ENCODE measurements at places on chromosomes 16 and 17. TPM values are rescaled to one million over a fixed set of nuclear protein-coding genes. Genes with fewer than 3 reads are reported as not detected.

GRCh38 chr17:31408586-31408985 lies 17.1 kb downstream of the RAB11FIP4 start:
- peaks cover 40% of the 10 kb centered on the region for H3K4me1 ChIP-seq
- no peak for DNase-seq
- peaks cover 6% of the 10 kb centered on the region for H3K27me3 ChIP-seq

DNA sequence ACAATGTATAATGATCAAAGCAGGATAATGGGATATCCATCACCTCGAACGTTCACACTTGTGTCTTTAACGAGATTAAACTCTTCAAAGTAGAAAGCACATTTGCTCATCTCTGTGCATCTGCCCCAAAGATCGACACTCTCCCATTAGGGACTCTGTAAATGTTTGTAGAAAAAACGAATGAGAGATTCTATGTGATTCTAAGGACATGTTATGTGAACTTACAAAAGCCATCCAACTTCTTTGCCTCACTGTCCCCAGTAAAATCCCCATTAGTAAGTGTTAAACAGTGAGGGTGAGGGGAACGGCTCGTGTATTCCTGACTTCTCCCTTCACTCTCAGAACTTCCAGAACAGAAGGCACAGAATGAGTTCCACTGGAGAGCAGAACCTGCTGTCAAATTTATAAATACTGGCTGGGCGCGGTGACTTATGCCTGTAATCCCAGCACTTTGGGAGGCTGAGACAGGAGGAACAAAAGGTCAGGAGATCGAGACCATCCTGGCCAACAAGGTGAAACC lies 134.1 kb downstream of the WSCD1 start:
- H3K4me3 ChIP-seq: no peak overlapping the region
- no peaks in the 10 kb centered on the region for H3K36me3 ChIP-seq
- peaks cover 5% of the 10 kb centered on the region for H3K27me3 ChIP-seq
- no peaks in the 10 kb centered on the region for H3K4me1 ChIP-seq

DNA sequence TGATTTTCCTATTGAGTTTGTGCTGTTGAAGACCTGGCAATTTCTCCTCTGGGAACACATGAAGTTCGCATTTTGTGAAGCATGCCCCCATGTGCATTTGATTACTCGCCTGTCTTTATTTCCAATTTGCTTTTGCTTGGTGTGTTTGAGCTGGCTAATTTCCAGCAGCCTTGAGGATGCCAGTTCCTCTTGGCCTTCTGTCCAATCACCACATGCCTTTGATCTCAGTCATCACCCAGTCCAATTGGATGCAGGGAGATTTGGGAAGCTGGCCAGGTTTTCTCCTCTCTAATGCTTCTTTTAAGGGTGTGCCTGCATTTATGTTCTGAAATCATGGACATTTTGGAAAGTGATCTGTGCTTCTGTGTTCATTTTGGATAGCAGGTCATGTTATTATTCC lies 3.8 kb upstream of the TMEM100 start:
- H3K36me3 ChIP-seq: no peaks in the 10 kb centered on the region
- H3K4me3 ChIP-seq: no peak overlapping the region
- no peak for DNase-seq
- peaks cover 2% of the 10 kb centered on the region for H3K27me3 ChIP-seq
- H3K27ac ChIP-seq: no peak overlapping the region

HIGD1B gene
- 1.1 TPM for total RNA-seq

- DNase-seq: no peak
- no peaks in the 10 kb centered on the region for H3K4me1 ChIP-seq
- no peaks in the 10 kb centered on the region for H3K36me3 ChIP-seq
- H3K4me3 ChIP-seq: peak overlapping the region; percentile 87
- H3K27ac ChIP-seq: no peak overlapping the region
Observed at GRCh38 chr16:78100112-78100467, 636 bp downstream of the WWOX start.

DNA sequence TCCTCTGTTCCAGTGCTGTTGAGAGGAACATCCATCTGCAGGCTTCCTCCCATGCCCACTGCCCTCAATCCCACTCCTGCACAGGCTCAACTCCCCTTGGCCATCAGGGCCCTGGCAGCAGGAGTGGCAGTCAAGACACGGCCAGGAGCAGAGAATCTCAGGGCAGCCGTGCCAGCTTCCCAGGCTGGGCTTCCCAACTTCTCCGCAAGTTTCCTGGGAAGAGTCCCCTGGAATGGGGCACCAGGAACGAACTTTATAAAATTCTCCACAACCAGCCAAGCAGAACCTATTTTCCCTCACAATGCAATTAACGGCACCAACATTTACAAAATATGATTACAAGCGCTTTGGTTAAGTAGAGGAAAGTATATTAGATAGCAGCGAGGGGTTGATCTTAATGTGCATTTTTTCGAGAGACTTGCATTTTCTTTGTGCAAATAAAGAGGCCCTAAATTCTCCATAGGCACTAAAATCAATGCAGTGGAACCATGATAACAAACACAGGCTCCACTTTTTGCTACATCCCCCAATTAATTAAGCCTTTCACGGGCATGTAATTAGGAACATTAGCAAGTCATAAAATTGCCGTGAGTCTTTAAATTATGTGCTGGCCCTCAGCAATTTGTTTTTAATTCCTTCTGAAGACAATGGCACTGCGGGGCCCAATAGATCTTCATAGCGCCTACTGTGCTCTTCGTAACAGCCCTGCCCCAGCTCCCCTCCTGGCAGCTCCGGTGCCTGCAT lies 99.9 kb upstream of the LHX1 start:
- DNase-seq: no peak
- H3K27me3 ChIP-seq: peaks cover 2% of the 10 kb centered on the region

- H3K27ac ChIP-seq: no peak overlapping the region
- H3K36me3 ChIP-seq: peaks cover 4% of the 10 kb centered on the region
- peaks cover 29% of the 10 kb centered on the region for H3K27me3 ChIP-seq
- H3K4me3 ChIP-seq: no peak overlapping the region
Observed at GRCh38 chr17:79141578-79142355, 67.1 kb downstream of the ENGASE start.

NT5M gene
- 8.2 TPM for total RNA-seq

All from glutamatergic neuron (in vitro differentiated cells).